ENCODE measurements at places on chromosomes 1 and 21.

GRCh38 chr1:60848583-60849188, 233.7 kb upstream of the NFIA start:
- DNase-seq, result peak; percentile 63

- DNase-seq, result peak; percentile 39
Measured at GRCh38 chr1:187264995-187265602, 436.4 kb downstream of the PLA2G4A start.

DNA sequence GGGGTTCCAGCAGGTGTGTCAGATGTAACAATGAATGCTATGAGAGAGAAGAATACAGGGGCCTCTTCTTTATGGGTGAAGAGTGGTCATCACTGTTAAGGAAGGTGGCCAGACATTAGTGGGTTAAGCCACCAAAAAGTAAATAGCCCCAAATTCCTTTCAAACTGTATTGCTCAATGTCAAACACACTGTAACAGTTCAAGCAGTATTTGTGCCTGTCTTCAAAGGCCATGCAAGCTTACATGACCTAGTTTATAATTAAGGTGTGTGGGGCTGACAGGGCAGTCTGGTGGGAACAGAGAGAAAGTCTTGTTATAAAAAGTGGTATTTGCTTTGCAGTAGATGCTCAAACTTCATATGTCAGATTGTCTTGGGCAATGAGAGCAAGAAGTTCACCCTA, 18.5 kb downstream of the CHIT1 start:
- DNase-seq, result no peak

DNA sequence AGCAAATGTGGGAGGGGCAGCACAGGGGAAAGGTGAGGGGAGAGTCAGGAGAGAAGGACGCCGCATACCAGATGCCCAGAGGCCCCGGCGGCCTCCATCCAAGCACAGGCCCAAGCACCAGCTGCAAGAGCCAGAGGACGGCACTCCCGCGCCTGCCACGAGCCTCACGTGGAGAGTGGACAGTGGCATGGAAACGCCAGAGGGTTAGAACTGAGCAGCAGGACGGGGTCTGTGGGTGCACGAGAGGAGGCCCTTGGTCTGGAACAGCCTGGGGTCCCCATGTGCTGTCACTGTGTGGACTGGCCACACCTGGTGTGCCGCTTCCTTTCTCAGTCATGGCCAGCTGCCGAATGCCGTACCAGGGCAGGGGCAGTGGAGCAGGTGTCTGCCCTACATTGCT, 68.7 kb downstream of the AGPAT3 start:
- DNase-seq, result no peak

DNA sequence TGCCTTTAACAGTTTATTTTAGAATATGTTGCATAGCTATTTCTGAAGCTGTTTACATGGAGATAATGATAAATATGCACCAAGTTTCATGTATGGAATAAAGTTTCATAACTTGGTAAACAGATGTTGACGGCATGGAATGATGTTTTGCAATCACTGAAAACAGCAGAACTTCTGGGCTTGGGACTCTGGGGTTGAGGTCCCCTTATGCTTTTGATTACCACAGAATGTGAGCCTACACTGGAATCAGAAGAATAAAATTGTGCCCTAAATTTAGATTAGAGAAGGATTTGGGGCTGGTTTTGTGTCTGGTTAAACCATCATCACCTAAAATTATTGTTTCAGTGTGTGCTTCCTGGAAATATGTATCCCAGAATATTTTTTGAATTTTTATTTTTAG, 11.1 kb downstream of the KRTAP24-1 start:
- DNase-seq, result no peak

- no peak for DNase-seq
Measured at GRCh38 chr1:10057796-10058195, 25.0 kb downstream of the UBE4B start.

GRCh38 chr1:40414331-40414730, 35.9 kb upstream of the ZFP69B start:
- DNase-seq, result no peak

DNA sequence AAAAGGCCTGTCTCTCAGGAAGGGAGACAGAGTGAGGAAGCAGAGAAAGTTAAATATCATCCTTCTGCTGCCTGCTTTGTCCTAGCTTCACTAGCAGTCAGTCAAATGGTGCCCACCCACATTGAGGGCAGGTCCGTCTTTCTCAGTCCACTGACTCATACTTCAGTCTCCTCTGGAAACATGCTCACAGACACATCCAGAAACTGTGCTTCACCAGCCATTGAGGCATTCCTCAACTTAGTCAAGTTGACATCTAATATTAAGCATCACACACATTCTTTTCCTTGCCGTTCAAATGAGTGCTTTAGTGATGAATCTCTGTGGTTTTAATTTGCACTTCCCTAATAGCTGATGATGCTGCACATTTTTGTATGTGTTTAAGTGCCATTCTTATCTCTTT, 777.8 kb upstream of the PRMT6 start:
- no peak for DNase-seq

DNA sequence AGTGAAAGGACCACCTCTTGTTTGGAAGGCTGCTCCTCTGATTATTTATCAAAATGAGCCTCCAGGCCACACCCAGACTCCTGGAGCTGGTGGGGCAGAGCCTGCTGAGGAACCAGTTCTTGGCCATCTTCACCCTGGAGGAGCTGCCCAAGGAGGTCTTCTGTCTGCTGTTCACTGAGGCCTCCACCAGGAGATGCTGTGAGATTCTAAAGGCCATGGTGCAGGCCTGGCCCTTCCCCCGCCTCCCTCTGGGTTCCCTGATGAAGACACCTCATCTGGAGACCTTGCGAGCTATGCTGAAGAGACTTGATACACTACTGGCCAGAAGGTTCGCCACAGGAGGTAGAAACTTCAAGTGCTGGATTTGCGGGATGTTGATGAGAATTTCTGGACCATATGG, 61.7 kb upstream of the GJA8 start:
- no peak for DNase-seq

GRCh38 chr21:29157080-29157479, 26.6 kb downstream of the MAP3K7CL start:
- DNase-seq, result no peak

- DNase-seq, result no peak
Measured at GRCh38 chr1:1348420-1349255, 580 bp downstream of the DVL1 start.

DNA sequence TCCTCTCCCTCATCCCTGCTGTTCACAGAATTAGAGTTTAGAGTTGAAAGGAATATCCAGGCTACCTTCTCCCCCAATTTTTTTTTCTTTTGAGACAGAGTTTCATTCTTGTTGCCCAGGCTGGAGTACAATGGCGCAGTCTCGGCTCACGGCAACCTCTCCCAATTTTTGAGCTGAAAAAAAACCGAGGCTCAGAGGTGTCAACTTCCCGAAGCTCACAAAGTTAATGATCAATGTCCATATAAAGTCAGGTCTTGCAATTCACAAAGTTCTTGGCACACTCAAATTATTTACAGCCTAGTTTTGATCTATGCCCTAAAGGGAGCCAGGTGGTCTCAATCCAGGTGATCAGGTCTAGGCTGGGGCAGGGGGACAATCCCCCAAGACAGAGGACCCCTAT, 797 bp upstream of the LEFTY1 start:
- DNase-seq, result no peak

GRCh38 chr1:23524716-23525401, 6.2 kb downstream of the E2F2 start:
- DNase-seq, result peak; percentile 67

GRCh38 chr1:54413732-54414131, 7.5 kb upstream of the SSBP3 start:
- no peak for DNase-seq

GRCh38 chr21:41107602-41108001, 60.4 kb upstream of the BACE2 start:
- no peak for DNase-seq

DNA sequence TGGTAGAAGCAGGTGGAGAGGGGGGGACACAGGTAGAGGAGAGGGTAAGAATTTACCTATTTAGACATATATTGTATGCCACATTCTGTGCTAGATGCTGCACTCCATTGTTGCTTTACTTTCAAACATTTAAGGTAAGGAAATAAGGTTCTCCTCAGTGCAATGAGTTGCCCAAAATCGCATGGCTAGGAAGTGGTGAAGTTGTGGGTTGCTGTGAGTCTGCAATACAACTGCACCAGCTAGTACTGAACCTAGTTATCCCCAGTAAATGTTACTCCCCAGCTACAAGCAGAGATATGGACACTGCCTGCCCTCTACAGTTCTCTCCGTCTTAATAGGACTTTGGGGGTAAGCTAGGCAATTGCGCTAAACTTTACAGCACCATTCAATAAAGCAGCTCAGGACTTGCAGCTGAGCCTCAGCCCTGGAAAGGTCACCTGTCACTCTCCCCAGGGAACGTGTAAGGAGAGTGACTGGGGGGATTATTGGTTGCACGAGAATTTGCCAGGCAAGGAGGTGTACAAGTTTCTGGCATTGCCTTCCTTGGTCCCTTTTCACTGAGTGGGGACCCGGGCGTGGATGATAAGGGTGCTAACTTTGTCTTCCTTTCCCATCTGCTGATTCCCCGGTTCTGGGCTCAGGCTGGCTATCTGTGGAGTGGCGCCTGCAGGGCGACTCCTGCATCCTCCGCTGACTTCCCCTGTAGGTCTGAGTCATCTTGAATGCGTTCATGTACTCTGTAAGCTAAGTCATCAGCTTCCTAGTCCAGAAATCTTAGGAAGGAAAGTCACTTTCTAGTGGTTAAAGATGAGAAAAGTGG, 71.3 kb upstream of the CNTN2 start:
- DNase-seq, result peak; percentile 58

DNA sequence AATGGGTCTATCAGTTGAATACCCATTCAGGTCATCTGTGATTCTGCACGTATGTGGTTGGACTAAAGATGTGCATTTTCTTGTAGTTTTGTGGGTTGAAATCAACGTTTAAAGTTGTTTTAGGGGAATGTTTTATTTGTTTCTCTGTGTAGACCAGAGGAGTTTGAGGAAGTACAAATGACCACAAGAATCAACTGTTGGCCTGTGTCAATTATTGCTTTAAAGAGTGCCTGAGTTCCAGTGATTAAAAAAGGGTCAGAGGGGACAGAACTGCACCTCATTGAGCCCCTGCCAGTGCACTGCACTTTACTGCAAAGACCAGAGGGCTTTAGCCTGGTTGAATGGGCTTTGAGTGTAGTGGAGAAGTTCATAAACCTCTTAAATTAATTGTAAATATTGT, 190.3 kb downstream of the VPS13D start:
- DNase-seq, result peak; percentile 28

- no peak for DNase-seq
Measured at GRCh38 chr1:218112862-218113261, 172.2 kb upstream of the RRP15 start.

DNA sequence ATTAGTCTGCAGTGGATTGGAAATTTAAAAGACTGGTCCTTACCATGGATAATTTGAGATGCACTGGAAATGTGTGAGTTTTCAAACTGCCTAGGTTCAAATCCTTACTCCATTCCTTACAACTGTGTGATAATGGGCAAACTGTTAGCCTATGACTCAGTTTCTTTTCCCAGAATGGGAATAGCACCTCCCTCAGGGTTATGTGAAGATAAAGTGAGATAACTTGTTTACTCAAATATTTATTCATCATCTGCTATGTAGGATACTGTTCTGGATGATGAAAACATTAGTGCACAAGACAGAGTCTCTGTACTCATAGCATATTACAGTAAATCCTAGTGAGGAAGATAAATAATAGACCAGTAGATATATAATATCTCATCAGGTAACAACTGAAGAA, 28.6 kb downstream of the LRIG2 start:
- no peak for DNase-seq

- no peak for DNase-seq
Measured at GRCh38 chr1:78426408-78426807, 64.4 kb upstream of the PTGFR start.

GRCh38 chr1:47643306-47644211, 205.7 kb downstream of the FOXD2 start:
- DNase-seq, result no peak

DNA sequence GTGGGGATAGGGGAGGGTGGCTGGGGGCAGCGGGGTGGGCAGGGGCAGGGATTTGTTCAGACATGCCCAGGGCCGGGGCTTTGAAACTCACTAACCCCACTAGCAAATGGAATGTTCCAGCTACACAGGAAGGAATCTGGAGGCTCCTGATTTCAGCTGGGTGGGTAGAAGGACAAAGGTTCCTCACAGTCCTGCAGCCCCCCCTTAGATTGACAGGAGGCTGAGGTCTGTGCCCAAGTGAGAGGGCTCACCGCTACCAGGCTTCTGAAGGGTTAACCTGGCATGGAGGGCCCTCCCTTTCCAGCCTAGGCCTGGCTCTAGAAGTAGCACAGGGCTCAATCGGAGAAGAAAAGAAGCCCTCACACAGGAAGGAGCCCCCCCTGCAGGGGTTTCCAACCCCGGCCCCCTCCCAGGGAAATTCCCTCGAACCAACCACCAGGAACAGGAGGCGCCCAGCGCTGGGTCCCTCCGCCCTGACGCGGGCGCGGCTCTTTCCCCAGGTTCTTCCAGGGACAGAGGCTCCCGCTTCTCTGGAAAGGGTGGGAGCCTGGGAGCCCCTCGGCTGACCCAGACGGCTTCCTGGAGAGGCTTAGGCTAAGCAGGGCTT, 3.3 kb downstream of the EPHA2 start:
- no peak for DNase-seq

GRCh38 chr1:1582585-1583346, 8.1 kb upstream of the SSU72 start:
- no peak for DNase-seq

- no peak for DNase-seq
Measured at GRCh38 chr1:21267191-21268077, 22.8 kb downstream of the ECE1 start.

- peak; percentile 35 for DNase-seq
Measured at GRCh38 chr1:19312782-19313635, 883 bp downstream of the SLC66A1 start.

GRCh38 chr21:42574234-42575027, 60.8 kb downstream of the SLC37A1 start:
- DNase-seq, result no peak

DNA sequence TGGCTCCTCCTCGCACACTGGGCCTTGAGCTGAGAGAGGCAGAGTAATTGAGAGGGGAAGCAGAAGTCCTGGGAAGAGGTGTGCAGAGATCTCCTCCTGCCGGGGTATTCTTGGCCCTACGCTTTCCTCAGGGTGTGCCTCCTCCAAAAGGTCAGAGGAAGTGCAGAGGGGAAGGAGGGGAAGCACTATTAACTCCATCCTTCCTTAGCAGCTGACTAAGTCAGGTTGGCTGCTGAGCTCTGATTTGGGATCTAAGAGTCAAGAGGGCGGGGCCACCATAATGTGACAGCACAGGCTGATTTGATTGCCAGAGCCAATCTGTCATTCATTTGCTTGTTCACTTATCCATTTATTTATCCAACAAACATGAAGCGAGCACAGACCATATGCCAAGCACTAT, 12.3 kb downstream of the ATP2B4 start:
- peak; percentile 89 for DNase-seq

DNA sequence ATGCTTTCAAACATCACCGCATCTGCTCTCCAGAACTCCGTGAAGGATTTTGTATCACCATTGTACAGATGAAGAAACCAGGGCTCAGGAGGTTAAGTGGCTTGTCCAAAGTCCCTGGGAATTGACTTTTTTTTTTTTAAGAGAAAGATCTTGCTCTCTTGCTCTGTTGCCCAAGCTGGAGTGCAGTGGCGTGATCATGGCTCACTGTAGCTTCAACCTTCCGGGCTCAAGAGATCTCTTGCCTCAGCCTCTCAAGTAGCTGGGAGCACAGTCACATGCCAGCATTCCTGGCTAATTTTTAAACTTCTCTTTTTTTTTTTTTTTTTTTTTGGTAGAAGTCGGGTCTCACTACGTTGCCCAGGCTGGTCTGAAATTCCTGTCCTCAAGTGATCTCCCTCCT, 6.9 kb upstream of the TAS1R2 start:
- no peak for DNase-seq
